ENCODE measurements at places on chromosomes 1 and 21. TPM values are rescaled to one million over a fixed set of nuclear protein-coding genes. Genes with fewer than 3 reads are reported as not detected.

GRCh38 chr1:202694314-202694713 lies 15.9 kb downstream of the SYT2 start:
- DNase-seq: no peak

DNA sequence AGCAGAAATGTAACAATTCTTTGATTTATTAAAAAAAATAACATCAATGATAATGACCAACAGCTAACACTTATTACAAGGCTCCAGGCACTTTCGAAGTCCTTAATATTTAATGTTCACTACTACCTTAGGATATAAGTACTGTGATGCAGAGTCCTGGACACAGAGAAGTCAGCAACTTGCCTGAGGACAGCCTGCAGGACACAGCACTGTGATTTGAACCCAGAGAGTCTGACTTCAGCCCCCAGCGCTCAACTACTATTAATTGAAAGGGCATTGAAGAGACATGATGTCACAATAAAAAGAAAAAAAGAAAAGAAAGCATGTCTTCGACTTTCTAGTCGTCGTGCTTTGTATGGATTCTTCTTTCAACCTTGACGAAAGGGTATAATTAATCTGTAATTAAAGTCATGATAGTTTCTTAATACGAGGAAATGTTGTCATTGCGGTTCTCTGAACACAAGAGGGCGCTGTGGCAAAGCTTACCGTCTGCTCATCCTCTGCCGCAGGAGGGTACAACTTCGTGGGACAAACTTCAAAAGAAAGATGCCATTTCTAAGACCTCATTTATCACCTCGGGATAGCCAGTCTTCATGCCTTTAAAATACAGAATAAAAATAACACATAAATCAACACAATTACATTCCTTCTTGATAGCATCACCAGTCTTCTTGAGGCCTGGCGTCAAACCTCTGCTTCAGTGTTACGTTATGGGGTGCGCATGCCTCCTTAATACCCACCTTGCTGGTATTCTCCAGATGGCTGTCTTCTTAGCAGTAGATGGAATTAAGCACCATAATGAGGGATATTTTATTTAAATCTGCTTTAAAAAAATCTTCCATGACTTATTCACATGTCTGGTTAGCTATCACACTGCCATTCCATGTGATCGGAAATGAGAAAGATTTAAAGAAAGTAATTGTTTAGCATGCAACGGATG lies 240.1 kb downstream of the DISC1 start:
- peak; percentile 41 for DNase-seq

GRCh38 chr1:16630661-16631247 lies 17.4 kb upstream of the NBPF1 start:
- DNase-seq: no peak

DNA sequence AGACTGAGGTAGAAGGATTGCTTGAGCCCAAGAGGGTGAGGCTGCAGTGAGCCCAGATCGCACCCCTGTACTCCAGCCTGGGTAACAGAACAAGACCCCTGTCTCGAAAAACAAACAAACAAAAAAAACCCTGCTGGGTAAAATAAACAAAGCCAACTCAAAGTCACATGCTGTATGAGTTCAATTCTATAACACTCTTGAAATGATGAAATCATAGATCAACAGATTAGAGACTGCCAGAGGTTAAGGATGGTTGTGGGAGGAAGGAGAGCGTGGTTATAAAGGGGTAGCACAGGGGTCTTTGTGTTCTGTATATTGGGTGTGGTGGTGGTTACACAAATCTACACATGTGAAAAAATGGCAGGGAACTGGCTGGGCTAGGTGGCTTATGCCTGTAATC lies 62.5 kb downstream of the TAS1R2 start:
- DNase-seq: no peak

GRCh38 chr1:208093754-208094719 lies 150.1 kb downstream of the PLXNA2 start:
- DNase-seq: peak; percentile 54

Gene CHODL
- not detected for total RNA-seq

DNA sequence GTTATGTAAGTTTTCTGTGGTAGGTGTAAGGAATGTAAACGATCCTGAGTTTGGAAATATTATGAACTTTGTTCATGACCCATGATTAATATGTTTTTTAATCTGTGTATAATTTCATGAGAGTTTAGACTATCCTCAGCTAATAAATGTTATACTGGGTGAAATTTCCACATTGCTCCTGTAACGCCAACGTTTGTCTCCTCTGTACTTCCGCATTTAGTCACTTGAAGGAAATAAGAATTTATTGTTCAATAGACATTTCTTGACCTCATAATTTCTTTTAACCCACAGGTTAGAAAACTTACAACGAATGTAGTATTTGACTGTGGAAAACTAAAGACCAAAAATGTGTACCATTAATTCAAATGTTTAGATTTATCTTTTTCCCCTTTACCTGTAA lies 876 bp downstream of the KCNJ15 start:
- no peak for DNase-seq

DNA sequence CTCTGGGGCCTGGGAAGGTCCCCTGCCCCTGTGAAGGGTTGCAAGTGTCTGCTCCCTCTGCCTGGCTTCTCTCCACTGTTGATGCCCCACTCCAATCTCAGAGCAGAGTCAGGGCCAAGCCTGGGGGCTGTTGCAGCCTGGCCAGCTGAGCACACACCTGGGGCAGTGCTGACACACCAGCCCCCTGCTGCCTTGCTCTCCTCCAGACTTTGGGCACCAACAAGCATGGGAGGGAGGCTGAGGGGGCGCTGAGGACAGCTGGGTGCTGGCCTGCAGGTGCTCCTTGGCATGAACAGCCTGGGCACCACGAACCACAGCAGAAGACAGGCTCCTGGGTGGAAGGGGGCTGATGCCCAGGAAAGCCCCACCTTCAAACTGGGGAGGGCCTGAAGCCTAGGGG lies 9.6 kb upstream of the MTR start:
- no peak for DNase-seq

DNA sequence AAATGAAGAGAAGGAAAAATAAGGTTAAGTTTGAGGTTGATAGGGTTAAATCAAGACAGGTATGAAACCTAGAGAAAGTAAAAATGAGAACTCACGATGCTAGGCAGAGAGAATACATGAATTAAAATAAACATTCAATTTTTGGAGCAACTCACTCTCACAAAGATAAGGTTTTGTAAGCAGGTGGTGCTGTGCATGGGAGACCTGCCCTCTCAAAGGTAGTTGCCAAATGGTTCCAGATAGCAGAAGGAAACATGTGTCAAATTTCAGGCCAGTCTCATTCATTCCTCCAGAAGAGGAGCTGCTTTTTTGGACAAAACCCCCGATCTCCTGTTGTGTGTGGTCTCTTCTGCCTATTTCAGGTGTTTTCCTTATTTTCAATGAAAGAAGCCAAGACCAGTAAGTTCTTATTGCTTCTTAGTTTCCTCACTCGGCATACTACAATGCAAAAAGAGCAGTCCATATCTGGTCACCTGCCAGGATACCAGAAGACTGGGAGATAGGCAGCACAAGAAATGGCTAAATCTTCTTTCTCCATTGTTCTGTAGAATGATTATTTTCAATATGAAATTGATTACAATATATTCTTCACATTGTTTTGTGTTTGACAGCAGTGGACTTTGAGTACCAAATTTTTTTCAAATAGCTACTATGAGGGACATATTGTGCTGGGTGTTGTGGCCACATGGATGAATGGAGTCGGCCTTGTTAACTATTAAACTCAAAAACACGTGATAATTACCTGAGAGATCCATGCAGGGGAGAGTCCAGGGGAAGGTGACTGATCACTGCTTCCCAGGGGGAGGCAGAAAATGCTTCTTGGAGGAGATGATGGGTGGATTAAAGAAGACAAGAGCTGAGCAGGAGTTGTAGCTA lies 3.6 kb downstream of the CR1L start:
- no peak for DNase-seq

GRCh38 chr1:32736812-32737791 lies 34.5 kb upstream of the SYNC start:
- no peak for DNase-seq

GRCh38 chr1:37682334-37682987 lies 9.9 kb upstream of the CDCA8 start:
- DNase-seq: peak; percentile 81

- no peak for DNase-seq
Observed at GRCh38 chr1:42420911-42421585, 34.8 kb downstream of the ZMYND12 start.

- DNase-seq: no peak
Observed at GRCh38 chr1:172938681-172939080, 112.1 kb downstream of the TNFSF18 start.

DNA sequence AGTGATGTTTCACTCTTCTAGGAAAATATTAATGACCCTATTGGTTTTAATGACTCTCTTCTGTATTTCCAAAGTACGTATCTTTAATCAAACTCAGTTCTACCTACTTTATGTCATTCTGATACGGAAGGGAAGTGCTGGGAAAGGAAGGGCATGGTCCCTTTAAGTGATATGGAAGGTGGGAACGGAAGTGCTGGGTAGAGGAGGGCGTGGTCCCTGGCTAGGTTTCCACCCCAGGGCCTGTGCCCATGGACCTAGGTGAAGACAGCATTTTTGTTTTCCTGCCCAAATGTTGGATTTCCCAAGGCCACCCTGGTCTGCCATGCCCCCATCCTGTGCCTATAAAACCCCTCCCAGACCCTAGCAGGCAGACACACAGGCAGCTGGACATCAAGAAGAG lies 24.0 kb downstream of the RGS4 start:
- DNase-seq: no peak

GRCh38 chr1:3245344-3245743 lies 176.3 kb downstream of the PRDM16 start:
- no peak for DNase-seq

GRCh38 chr1:185578293-185578692 lies 155.9 kb upstream of the HMCN1 start:
- no peak for DNase-seq

Gene CRB1
- total RNA-seq: not detected

DNA sequence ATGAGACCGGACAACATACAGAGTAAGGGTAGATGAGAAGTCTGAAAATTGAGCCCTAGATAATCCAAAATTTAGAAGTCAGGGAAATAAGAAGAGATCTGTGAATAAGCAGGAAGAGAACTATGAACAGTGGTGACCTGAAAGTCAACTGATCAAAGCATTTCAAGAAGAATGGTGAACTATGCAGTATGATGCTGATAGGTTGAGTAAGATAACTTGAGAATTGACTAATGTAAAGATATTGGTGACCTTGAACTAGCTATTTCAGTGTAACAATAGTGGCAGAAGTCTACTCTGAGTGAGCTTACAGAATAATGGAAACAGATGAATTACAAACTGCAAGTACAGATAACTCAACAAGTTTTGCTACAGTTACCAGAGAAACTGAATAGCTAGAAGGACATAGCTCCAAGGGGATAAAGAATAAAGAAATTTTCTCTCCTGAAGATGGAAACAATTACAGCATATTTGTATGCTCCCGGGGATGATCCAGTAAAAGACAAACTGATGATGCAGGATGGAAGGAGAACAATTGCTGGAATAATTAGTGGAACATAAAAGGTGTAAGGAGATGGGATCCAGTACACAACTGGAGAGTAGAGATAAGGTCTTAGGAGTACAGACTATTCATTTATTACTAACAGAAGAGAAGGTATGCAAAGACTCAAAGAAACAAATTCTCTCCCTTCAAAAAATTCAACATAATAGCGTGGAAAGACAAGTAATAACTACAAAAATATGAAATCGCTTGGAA lies 10.9 kb downstream of the NRDC start:
- DNase-seq: no peak

GRCh38 chr1:233796146-233796783 lies 108.2 kb upstream of the SLC35F3 start:
- DNase-seq: no peak

Gene GPR37L1
- total RNA-seq: not detected

GRCh38 chr1:103087256-103087655 lies 21.1 kb downstream of the COL11A1 start:
- DNase-seq: no peak

- no peak for DNase-seq
Observed at GRCh38 chr1:9827558-9828185, 3.9 kb upstream of the CLSTN1 start.

GRCh38 chr1:8586438-8586837 lies 231.0 kb downstream of the RERE start:
- no peak for DNase-seq

DNA sequence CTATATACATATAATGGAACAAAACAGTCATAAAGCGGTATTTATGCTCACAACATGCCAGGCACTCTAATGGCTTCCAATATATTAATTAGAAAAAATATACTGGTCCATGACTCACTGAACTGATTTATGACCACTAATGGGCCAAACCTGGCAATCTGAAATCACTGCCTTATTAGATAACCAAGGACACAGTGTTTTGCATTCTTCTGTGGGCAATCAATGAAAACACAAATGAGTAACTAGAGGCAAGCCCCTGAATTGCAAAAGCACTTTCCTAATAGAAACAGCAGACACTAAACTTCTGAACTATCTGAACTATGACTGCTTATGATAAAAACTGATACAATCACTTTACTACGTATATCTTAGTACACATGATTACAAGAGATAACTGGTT lies 3.5 kb downstream of the GCLM start:
- DNase-seq: no peak

Gene KIF14
- 9.3 TPM for total RNA-seq

DNA sequence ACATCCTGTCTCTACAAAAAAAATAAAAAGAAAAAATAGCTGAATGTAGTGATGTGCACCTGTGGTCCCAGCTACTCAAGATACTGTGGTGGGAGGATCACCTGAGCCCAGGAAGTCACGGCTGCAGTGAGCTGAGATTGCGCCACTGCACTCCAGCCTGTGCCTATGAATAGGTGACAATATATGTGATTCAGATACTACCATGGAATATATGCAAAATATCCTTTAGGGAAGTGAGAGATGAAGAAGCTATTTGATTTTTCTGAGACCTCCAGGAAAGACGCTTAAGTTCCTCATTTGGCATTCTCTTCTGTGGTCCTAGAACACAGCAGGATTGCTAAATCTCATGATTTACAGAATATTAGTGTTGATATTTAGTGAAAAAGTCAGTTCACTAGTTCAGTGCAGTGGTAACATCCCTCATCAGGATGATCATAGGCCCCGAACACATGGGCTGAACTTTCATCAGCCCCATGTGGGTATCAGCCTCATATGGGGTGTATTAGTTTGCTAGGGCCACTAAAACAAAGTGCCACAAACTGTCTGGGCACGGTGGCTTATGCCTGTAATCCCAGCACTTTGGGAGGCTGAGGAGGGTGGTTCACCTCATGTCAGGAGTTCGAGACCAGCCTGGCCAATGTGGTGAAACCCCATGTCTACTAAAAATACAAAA lies 6.0 kb upstream of the VASH2 start:
- no peak for DNase-seq

- DNase-seq: no peak
Observed at GRCh38 chr1:154935749-154936554, 567 bp downstream of the PMVK start.

Gene GNAT2
- total RNA-seq: 1.5 TPM

Gene ERRFI1
- 3.8 TPM for total RNA-seq

Gene OR2L13
- not detected for total RNA-seq
